GM20000 (cell line): ENCODE measurements at places on chromosomes 5 and 9.
A peak's percentile ranks its signal among the peaks of the same experiment; 100 is the strongest.

DNA sequence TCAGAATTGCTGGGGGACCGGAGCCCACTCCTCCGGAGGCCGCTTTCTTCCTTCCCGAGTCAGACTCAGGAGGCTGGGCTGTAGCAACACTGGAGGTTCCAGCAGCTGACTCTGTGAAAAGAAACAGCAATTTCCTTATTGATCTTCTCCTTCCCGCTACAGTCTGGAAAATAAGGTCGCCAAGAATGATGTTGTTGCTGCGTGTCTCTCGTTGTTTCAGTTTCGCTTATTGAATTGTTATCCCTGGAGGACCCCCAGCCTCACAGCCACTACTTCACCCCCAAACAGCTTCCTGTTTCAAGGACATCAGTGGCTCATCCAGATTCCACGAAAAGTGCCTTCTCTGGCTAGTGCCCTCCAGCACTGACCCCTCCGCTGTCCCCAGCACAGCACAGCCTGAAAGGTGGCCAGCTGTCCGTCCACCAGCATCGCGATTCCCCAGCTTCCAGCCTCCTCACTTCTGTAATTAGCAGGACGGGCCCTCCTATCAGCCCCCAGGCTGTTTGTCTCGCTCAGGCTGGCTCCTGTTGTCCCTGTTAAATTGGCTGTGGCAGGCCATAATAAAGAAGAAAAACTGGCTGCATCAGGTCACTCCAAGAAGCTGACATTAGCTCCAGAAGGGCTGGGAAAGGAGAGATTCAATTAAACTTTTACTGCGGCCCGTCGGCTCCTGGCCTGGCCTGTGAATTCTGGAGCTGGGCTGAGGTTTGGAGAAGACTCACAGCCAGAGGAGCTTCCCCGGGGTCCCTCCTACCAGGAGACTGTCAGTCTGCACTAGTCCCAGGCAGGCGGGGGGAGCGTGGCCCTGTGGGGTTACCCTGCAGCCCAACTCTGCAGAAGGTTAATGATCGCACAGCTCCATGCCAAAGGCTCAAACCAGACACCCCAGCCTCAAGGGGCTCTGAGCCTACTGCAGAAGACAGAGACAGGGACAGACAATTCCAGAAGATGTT, 40.5 kb downstream of the OLFM1 start:
- no peak for DNase-seq

GRCh38 chr5:82684165-82684564, 393.0 kb downstream of the TMEM167A start:
- no peak for DNase-seq

DNA sequence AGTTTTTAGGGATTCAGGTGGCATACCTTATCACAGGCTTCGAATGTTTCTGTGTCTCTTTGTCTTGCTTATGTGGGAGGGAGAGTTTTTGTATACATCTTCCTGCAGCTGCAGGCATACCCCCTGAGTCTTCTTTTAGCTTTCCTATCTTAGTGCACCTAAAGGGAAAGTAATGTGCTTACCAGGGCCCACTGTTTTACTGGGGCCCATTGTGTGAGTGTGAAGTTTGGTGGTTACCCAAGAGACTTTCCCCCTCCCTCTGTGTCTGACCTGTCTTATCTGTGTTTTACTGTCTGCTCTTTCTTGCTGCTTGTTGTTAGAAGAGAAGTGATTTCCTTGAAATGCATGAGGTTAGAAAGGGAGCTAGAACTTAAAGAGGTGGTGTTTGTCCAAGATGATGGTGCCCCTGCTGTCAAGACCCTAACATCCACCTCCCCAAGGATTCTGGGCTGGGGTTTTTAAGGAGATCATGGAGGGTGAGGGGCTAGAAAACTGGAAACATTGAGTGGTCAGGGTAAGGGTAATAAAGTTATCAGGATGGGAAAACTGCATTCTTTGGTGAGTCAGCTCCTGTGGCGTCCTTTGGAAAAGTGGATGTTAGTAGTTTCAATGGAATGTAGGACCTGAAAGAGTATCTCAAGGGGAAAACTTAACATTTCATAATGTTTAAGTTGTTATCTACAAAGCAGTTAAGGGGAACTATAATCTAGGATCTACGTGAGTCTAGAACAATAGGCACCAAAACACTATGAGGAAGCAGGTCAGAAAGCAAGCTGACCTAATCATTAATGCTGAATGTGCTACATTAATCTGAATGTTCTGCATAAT, 583.5 kb upstream of the TUSC1 start:
- DNase-seq = no peak

- peak; percentile 29 for DNase-seq
Observed at GRCh38 chr5:122844136-122844909, 1.1 kb upstream of the SNX24 start.

DNA sequence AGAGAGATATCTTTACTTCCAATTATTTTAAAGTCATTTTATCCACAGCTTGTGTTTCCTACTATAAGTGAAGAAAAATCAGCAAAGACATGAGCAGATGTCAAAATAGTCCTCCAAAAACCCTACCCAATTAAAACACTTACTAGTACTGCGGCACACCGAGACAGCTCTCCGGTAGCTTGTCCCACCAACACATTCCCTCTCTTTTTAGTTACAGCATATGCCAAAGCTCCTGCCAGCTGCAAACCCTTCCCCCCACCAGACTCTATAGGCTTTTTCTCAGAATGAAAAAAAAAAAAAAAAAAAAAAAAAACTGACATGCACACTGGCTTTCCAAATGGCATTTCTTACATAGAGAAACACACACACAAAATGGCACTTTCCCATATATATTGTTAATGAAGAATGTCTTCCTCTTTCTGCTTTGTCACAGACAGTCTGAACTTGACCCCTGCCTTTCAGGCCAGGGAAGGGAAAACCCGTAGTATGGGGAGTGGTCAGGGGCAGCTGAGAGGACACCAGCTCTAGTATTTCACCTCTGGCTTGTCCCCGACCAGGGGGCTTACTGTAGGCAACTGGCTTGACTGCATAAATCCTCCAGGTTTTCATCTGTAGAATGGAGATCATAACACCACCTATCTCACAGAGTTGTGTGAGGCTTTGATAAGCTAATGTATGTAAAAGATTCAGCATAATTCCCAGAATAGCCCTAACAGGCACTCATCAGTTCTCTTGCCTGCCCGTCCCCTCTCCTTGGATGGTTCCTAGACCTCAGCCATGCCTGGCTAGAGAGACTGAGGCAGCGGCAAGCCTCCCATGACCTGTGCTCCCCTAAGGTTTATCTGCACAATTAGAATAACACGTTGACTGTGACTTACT, 233.6 kb downstream of the CRB2 start:
- no peak for DNase-seq

GRCh38 chr5:123610665-123611405, 98.9 kb downstream of the CSNK1G3 start:
- peak; percentile 26 for DNase-seq

- DNase-seq = no peak
Observed at GRCh38 chr9:121999556-121999955, 93.6 kb downstream of the TTLL11 start.

DNA sequence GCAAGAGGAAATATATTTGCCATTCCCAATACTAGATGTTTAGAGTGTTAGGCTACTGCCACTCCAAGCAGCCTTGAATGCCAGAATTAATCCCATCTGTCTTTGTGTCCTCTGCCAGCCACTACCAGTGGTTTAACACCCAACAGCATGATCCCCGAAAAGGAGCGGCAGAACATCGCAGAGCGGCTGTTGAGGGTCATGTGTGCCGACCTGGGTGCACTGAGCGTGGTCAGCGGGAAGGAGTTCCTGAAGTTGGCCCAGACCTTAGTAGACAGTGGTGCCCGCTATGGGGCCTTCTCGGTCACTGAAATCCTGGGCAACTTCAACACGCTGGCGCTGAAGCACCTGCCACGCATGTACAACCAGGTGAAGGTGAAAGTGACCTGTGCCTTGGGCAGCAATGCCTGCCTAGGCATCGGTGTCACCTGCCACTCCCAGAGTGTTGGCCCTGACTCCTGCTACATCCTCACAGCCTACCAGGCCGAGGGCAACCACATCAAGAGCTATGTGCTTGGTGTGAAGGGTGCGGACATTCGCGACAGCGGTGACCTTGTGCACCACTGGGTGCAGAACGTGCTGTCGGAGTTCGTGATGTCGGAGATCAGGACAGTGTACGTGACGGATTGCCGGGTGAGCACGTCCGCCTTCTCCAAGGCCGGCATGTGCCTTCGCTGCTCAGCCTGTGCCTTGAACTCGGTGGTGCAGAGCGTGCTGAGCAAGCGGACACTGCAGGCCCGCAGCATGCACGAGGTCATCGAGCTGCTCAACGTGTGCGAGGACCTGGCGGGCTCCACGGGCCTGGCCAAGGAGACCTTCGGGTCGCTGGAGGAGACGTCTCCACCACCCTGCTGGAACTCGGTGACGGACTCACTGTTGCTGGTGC, 29.3 kb downstream of the AMBP start:
- DNase-seq = no peak

GRCh38 chr5:16406023-16406422, 59.6 kb downstream of the ZNF622 start:
- no peak for DNase-seq

DNA sequence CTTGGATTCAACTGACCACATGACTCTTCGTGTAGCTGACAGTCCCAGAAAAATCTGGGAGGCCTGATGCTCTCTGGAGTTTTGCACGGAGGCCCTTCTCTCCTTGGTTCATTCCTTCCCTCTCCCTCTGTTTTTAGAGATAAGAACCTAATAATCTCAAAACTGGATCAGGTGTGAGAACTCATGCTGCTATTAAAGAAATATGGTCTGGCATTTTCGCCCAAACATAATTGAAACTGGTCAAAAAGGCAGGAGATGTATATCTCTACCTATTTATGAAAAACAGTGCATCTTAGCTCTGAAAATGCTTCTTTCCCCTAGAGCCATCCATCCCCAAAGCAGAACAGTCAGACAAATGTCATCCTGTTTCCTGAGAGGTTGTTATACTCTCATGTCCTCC, 397.5 kb downstream of the PRELID2 start:
- no peak for DNase-seq

DNA sequence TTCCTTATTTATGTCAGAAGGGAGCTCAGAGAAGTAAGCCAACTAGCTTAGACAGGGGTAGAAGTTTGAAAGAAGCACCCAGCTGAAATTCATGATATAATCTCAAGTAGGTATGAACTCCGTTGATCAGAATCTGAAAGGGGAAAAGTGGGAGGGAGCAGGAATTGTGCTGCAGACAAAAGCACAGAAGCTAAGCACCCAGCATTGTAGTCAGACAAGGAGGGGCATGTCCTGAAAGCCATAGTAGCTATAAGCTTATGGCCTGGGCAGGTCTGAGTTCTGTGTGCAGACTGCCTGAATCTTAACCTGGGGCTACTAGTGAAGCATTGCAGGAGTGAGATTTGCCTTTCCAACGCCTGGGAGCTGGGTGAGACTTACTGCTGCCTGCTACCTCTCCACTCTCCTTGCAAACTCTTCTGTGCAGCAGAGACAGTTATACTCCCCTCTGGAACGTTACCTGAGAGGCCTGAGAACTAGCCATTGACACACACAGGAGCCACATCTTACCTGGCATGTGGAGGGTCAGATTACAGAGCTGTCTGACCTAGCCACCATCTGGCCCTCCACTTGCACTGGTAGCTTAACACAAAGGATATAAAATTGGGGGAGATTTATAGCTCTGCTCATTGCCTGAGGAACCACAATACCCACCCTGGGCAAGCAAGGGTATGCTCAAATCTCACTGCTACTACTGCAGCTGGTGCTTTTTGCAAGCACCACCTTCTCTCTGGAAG, 9.8 kb upstream of the CYLC2 start:
- no peak for DNase-seq

DNA sequence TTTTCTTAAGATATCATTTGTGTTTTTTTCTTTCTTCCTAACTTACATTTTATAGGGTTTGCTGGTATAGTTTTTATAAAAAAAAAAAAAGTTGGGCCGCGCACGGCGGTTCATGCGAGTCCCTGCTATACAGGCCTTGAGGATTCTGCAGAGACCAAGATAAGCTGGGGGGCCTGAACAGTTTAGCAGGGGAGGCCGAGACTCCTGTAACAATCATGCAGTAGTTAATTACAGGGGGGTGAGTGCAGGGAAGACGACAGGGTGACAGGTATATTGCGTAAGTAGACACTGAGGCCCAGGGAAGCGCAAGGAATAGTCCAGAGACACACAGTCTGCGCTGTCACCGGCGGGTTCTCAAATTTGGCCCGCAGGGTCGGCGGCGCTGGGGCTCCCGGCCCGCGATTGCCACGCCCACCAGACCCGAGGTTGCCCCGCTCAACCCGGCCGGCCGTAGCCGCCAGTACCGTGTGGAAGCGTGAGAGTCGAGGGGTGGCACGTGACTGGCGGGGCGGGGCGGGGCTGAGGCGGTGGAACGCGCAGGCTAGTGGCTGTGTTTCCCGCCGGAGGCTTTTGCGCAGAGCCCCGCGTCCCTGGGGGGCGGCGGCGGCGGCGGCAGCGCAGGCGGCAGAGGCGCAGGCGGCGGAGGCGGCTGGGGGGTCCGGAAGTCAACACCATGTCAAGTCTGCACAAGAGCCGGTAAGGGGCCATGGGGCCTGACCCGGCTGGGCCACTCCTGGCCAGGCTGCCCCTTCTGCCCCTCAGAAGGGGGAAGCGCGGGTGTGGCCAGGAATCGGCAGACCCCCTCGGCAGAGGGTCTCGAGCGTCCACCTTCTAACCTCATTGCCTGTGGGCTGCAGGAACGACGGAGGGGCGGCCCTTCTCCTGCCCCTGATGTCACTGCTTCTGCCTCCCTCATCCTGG, at the start of gene TBC1D13:
Gene TBC1D13 (plus strand): TSS at position 573 of the 921 bp plus-strand sequence. CDS start 101 bp downstream, at position 674.
- DNase-seq = peak; percentile 98

DNA sequence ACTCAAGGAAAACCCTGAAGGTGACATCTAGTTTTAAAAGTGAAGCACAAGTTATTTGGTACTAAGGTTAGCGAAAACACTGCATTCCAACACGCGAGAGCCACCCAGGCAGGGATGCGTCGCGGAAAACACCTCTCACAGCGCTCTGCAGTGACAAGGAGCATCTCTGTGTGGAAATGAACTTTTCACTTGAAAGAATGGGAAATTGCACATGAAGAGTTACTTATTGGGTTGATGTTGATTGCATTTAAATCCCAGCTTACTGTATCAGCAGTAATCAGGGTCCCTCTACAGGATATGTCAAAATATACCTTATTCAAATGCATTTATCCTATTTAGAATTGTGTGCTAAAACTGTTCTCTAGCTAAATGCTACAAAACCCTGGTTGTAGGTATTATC, 144.4 kb downstream of the BNC2 start:
- no peak for DNase-seq

GRCh38 chr9:88991066-88992034, at the start of gene S1PR3:
TSS of gene S1PR3 (plus strand) at chr9:88991468. CDS start at chr9:89001201, 9,733 bp downstream.
- DNase-seq = no peak

DNA sequence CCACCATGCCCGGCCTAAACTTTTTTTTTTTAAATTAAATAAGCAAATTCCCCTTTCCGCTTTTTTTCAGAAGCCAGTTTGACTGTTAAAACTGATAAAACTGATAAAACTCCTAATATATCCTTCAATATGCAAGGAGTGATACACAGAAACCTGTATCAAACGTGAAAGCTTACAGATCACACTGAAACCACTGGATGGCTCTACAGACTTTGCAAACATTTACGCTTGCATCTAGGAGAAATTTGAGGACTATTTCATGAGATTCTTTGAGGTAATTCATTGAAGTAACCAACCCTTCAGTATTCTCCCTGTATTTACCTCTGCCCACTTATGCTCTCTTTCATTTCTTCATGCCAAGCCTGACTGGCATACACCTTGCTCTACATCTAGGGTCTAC, 40.6 kb upstream of the CHD1 start:
- no peak for DNase-seq
